Fibroblast of skin of right quadriceps (primary cell): ENCODE measurements at places on chromosomes 4 and X.
A peak's percentile ranks its signal among the peaks of the same experiment; 100 is the strongest.

DNA sequence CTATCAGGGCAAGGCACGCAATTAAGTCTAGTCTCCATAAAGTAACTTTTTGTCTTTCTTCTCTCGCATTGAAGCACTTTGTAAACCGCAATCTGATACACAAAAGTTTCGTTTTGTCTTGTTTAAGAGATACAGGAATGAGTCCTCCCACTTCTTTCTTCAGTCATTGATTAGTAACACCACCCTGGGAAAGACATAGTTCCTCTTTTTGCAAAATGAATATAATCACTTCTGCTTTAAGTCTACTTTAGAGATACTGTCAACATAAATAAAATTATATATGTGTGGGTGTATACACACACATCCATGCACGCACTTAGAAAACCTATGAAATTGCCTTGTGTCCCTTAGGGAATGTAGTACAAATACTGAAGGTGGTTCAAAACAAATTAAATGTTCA, 11.7 kb downstream of the COQ2 start:
- no peak for DNase-seq

- no peak for DNase-seq
Observed at GRCh38 chr4:55964046-55964445, 15.3 kb downstream of the CEP135 start.

DNA sequence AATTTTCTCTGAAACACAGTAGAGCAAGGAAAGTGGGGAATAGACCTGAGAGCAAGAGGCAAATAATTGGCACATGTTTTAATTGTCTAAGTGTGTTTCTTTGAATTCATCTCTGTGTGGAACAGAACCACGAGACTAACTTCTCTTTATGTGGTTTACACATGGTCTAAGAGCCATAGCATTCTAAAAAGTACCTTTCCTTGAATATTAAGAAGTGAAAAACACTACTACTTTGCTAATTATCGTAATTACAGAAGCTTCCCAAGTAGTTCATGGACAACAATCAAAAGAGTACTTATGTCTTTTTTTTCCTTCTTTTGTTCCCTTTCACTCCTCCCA, 2.9 kb upstream of the CYBB start:
- no peak for DNase-seq

DNA sequence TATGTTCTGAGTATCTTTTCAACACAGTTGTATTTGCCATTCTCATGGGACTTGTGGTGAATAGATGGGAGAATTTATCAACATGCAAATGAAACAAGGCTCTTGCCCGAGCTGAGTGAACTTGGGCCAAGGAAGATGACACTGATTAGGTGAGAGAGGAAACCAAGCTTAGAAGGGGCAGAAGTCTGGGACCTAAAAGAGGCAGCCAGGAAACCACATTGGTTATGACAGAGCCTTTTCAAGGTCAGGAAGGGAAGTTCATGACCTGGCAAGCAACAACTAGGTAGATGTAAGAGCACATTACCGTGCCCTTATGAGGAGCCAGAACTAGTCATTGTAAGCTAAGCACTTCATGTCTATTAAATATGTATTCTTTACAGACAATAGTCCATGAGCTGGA, 590.3 kb downstream of the PACRGL start:
- DNase-seq: no peak

- DNase-seq: peak; percentile 48
Observed at GRCh38 chr4:159455675-159456237, 352.9 kb downstream of the RAPGEF2 start.

GRCh38 chrX:68832101-68832416, 3.2 kb downstream of the EFNB1 start:
- peak; percentile 69 for DNase-seq

DNA sequence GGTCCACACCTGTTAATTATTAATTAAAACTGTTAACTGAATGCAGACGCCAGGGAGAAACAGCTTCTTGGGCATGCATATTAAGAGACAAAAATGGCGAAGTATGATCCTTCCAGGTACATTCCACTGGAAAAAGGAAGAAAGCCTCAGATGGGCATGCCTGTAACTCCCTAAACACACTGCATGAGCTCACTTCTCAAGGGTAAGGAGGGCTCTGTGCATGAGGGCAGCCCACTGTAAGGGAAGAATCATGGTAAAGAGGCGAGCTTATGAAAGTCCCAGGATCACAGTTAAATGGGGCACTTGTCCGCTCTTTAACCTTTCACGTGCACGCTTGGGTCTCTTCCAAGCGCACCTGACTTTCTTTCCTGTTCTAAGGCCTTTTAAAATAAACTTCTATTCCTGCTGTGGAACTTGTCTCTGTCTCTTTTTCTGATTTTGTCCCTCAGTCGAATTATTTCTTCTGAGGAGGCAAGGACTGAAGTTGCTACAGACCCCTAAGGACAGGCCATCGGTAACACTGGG, 321.7 kb downstream of the PPP1R2C start:
- DNase-seq: no peak

- no peak for DNase-seq
Observed at GRCh38 chrX:41250867-41251266, 83.1 kb upstream of the DDX3X start.

DNA sequence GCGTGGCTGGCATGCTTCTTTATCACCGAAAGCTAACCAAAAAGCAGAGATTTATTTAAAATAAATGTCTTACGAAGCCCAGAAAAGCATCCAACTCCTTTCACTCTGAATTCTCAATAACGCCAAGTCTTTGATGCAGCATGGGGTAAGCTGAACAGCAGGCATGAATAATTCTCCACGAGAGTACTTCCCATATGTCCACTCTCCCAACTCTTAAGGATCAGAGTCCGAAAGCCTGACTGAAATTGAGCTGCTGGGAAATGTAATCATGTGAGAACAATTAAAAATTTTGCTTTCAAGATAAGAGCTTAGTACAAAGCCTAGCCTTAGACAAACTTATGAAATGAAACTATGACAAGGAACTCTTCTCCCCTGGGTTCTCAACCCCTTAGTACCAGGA, 7.5 kb upstream of the SLC39A8 start:
- no peak for DNase-seq

- DNase-seq: peak; percentile 7
Observed at GRCh38 chrX:49042581-49043219, 457 bp downstream of the TFE3 start.

- no peak for DNase-seq
Observed at GRCh38 chr4:133596459-133596858, 447.4 kb downstream of the PCDH10 start.

DNA sequence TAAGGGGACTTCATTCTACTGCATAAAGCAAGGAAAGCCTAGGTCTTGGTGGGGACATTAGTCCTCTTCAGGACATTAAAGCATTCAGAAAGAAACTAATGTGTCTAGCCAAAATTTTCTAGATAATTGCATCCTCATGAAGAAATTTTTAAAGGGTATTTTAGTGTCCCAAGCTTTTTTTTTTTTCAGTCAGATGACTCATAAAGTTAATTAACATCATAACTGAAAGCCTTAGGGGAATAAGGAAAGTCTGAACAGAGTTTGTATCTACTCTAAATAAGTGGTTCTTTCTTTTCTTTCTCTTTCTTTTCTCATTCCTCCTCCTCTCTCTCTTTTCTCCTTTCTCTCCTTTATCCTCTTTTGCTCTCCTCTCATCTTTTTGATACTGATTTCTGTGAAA, 202.4 kb downstream of the ADAMTS3 start:
- peak; percentile 35 for DNase-seq

DNA sequence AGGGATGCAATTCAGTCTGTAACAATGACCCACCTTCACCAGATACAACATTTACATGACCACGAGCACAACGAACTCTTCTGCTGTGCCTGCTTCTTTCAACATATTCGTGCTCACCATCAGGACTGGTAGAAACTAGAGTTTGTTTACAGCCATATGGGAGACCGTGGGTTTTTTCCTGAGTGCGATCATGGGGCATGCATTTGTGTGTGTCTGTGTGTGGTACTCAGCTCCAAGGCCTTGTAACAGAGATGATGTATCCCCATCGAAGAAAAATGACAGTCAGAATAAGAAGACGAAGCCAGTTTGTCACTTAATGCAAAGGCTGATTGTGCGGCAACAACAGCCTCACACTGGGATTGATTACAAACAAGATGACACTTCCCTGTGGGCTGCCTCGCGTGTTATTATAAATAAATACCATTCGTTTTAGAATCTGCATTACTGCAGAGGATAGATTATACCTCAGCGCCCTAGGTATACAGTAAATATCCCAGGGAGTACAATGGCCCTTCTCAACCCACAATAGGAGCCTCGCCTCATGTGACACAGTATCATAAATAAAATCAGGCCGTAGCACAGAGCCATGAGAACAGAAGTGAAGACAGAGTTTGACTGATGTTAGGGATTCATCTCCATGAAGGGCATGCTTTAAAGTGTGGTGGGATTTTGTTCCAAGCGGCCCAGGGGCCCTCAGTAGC, 97.3 kb upstream of the NOCT start:
- DNase-seq: no peak

DNA sequence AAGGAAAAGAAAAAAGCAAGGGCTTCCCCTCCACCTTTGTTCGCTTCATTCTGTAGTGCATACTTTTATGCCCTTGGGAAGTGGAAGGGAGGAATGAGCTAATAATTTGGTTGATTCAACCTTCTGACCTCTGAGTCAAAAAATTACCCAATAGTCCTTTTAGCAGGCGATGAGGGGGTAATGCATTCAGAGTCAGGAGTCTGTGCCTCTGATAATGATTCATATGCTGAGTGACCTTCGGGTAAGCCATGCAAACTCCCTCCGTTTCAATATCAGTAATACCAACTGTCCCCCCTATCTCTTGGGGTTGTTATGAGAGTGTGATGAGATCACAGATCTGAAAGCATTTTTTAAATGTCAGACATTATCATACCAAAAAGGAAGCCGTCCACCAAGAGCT, 41.6 kb upstream of the ACSL4 start:
- peak; percentile 74 for DNase-seq

DNA sequence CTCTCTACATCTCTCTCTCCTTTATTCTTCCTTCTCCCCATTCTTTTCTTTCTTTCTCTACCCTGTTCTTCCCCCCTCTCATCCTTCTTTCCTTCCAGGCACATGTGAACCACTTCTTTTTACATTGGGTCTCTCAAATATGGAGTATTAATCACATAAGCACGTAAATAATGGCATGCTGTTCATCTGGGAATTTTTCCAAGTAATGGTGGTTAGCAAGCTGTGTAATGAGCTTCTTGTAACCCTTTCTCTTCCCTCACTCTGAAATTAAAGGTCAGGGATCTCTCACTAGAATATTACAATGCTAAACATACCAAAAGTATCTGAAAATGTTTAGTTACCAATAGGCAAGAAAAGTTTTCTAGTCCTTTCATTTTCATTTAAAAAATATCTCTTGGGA, 239.9 kb upstream of the TEX13A start:
- peak; percentile 84 for DNase-seq

- no peak for DNase-seq
Observed at GRCh38 chr4:164109503-164109902, 615.0 kb downstream of the TMA16 start.

- no peak for DNase-seq
Observed at GRCh38 chrX:57417827-57418226, 131.3 kb downstream of the FAAH2 start.

- peak; percentile 83 for DNase-seq
Observed at GRCh38 chr4:141425124-141425523, 204.4 kb downstream of the ZNF330 start.

DNA sequence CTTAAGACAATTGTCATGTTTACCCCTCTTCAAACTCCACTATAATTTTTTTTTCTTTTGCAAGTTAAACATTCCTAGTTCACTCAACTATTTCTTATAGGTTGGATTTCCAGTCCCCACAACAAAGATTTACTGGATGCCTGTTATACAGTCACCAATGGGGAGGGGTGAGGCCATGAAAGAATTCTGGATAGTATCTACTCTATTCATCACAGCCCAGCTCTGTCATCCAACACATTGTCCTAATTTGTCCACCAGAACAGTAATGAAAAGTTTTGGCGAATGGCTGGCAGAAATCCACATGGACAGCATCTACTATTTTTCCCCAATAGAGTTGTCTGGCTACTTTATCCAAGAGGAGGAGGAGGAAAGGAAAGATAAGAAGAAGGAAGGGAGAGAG, 192.7 kb upstream of the S100G start:
- DNase-seq: peak; percentile 82

DNA sequence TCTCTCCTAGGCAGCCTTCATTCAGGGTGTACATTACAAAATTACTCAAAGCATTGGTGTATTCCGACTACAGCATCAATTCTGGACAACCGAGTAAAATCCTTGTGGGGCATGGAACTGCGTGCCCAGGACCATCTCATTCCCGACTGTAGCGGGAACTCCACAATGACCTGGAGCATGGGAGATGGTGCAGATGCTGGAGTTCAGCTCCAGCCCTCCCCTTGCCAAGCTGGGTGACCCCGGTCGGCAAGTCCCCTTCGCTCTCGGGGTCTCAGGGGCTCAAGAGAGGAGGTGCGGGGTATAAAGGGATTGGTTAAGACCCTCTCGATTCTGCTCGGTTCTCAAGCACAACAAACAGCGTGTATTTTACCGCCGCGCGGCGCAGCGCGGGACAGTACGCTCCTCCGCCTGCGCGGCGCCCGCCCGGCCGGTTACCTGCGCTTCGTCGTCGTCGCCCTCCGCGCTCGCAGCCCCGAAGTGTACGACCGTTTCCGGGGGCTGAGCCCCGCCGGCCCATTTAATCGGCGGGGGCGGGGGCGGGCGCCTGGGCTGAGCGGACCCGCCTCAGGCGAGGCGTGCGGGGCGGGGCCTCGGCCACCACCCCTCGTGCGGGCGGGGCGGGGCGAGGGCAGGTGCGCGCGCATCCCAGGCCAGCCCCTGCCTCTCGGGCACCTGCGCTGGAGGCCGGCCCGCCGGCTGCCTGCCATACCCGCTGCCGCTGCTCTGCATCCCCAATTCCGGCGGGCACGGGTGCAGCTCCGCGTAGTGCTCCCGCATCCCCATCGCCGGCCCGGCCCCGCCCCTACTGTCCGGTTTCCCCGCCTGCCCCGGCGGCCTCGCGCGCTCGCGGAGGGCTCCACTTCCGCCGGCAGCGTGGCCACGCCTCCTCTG, at the start of gene G6PD:
Gene G6PD, minus strand, starts transcription at position 493 of the 891 bp plus-strand sequence. CDS start 691 bp downstream, outside the sequence.
- DNase-seq: peak; percentile 66

GRCh38 chr4:89403826-89404225, 96.2 kb upstream of the GPRIN3 start:
- DNase-seq: no peak

DNA sequence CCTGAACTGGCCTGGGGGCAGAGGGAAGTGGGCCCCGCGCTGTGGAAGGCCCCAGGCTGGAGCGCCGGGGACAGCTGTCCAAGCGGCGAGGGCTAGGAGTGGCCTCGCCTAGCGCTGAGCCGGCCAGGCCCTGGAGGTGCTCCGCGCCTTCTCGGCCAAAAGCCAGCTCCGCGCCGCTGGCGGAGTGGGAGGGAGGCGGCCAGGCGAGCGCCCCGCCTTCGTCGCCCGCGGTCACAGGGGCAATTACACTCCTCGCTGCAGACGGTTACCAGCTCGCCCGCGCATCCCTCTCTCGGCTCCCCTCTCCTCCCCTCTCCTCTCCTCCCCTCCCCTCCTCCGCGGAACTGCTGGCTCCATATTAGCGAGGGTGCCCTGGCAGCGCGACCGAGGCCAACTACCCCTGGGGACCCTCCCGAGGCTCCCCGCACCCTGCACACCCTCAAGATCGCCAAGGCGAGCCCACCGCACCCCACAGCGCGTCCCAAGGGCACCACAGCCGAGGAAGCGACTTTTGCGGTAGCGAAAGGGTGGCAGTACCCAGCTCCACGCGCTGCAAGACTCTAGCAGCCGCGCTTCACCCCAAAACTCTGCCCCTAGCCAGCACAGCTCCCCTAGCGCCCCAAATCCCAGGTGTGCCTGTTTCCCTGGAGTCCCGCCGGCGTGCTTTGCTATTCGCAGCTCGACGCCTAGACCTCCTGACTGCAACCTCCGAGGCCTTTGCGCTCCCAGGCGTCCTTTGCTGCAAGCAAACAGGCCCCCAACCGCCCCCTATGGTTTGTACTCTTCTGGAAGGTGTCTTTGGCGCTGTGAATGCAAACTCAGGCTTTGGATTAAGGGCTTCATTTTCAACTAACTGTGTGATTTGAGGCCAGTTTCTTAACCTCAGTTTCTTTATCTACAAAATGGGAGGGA, 91.4 kb downstream of the BCOR start:
- no peak for DNase-seq
